ENCODE measurements at places on chromosomes 1 and 21.

GRCh38 chr1:101924700-101925099 is 72.0 kb downstream of the OLFM3 start:
- no peak for DNase-seq

- DNase-seq: no peak
Observed at GRCh38 chr21:33187276-33187675, 42.5 kb upstream of the IFNAR2 start.

DNA sequence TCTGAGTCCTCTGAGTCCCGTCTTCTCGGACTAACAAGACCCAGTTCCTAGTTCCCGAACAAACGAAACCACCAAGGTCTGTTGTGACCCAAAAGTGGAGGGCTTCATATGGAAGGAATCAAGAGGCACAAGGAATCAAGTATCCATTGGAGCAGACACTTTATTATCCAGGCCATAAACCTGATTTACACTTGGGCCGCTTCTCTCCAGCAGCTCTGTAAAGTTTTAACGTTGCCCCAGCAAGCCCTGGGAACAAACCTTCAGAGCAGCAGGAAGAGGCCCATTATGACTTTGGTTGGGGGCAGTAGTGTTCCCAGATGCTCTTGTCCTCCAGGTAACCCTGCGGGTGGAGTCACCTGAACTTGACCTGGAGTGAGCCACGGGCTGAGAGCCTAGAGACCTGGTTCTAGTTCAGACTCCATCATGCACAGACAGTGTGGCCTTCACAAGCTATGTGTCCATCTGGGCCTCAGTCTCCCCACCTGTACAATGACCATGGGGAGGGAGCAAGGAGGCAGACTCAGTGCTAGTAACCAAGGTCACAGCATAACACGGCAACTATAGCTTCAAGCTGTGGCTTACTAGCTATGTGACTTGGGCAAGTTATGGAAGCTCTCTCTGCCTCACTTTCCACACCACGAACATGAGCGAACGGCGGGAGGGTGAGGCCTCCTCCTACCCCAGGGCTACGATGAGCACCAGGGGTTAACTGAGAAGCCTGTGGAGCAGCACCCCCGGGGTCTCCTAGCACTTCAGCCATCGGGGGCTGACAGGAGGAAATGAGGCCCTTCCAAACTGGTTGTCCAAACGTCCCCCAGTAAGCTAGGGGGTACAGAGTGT is 95.7 kb downstream of the GLIS1 start:
- no peak for DNase-seq

- no peak for DNase-seq
Observed at GRCh38 chr1:1177452-1178206, 3.9 kb downstream of the TTLL10 start.

DNA sequence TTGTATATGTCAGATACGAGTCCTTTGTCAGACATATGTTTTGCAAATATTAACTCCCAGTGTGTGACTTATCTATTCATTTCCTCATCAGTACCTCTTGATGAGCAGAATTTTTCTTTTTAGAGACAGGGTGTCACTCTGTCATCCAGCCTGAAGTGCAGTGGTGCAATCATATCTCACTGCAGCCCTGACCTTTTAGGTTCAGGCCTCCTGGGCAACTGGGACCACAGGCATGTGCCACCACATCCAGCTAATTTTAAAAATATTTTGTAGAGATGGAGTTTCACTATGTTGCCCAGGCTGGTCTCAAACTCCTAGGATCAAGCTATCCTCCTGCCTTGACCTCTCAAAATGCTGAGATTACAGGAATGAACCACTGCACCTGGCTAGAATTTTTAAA is 93.0 kb downstream of the HLCS start:
- DNase-seq: no peak

DNA sequence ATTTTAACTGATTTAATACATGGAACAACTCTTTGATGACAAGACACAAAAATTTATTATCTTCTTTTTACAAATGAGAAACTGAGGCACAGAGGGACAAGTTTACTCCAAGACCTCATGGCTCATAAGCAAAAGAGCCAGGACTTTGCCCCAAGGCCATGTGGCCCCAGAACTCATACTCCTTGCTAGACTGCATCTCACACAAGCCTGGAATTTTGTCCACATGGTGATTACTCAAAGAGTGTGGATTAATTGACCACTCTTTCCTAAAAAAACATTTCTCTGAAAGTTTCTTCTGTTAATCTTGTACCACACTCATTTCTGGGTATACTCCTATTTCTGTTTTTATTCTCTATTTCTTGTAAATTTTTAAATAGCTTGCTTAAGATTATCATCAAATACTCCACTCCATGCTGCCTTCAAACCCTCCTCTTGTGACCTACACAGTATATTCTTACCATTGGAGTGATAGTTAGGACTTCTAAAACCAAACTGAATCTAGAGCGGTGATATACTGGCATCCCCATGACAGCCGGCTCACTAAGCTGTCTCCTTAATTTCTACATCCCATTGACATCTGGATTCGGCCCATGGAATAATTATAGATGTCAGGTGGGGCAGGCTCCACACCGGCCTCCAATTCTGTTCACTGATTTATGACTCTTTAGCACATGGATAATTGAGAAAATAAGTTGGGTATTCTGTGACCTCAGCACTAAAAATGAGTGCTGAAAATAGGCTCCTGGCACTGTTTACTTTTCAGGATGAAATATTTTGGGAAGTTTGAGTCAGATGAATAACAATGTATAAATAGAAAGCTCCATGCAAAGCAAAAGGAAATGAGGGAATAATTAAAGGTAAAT is 16.1 kb downstream of the RGS4 start:
- no peak for DNase-seq

DNA sequence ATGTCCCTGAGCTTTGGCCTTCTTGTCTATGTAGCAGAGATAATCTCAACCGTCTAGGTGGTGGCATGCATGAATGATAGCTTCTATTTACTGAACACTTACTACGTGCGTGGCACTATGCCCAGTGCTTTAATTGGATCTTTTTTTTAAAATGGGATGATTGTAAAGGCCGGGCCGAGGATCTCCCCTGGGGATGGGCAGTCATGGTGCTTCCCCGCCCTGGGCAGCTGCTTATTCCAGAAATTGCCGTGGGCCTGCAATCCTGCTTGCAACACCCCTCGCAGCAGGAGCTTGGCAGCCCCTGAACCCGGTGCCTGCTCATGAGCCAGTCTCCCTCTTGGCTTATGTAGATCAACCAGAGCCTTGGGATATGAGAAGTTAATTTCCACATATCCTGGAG is 360.7 kb downstream of the CAMTA1 start:
- DNase-seq: no peak

GRCh38 chr1:207308451-207309190 is 12.9 kb upstream of the CD55 start:
- DNase-seq: no peak

DNA sequence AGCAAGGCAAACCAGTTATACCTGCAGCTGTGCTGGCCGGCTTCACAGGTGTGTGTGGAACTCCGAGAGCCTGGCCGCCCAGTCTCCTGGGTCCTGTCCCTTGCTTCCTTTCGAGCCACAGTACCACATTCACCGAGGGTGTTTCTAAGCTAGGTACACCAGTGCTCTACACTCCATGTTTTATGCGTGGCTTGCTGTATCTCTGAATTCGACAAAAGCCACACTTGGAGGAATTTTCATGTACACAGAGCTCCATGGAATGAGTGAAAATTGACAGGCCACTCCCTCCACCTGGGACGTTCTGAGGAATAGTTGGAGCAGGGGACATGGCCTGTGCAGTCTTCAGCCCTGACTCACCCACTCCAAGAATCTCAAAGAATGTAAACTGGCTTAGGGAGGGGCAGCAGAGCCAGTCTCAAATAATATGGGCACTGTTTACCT is 14.0 kb downstream of the ETS2 start:
- DNase-seq: no peak

DNA sequence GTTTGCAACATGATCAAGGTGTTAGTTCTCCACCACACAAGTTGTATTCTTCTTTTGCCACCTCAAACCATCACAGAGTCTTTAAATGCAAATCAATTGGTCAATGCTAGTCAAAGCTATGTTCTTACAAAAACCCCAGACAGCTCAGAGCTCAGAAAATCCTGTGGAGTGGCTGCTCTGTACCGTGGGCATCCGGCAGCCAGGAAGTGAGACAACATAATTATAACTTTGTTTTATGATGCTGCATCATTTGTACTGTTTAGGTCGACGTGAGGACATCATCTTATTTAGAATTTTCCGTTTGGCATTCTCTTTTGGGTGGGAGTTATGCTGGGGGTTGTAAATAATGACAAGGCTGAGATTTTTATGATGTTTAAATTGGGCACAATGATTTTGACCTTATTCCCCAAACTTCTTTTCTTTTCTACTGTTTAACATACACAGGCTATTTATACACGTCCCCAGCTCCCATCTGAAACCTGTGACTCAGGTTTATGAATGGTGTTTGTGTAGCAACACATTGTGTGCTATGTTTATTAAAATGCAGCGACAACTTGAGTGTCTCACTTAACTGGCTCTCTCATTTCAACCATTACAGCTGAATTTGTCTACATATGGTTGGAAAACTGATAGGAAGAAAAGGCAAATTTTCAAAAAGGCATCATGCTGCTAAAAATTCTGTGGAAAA is 124.0 kb downstream of the CNIH3 start:
- no peak for DNase-seq

- no peak for DNase-seq
Observed at GRCh38 chr1:39698568-39698967, 7.3 kb upstream of the HPCAL4 start.

DNA sequence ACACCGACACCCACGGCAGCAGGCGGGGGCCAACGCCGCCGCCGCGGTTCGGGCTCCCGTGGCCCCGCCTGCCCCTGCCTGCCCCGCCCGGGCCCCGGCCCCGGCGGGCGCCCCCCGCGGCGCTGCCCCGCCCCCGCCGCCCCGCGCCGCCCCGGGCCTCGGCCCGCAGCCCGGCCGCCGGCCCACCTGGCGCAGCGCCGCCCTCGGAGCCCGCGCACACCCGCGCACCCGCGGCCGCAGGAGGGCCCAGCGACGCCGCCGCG is at the start of gene WNT3A:
TSS of gene WNT3A (plus strand) at position 213 of the 263 bp plus-strand sequence. CDS start 131 bp downstream, outside the sequence.
- no peak for DNase-seq

DNA sequence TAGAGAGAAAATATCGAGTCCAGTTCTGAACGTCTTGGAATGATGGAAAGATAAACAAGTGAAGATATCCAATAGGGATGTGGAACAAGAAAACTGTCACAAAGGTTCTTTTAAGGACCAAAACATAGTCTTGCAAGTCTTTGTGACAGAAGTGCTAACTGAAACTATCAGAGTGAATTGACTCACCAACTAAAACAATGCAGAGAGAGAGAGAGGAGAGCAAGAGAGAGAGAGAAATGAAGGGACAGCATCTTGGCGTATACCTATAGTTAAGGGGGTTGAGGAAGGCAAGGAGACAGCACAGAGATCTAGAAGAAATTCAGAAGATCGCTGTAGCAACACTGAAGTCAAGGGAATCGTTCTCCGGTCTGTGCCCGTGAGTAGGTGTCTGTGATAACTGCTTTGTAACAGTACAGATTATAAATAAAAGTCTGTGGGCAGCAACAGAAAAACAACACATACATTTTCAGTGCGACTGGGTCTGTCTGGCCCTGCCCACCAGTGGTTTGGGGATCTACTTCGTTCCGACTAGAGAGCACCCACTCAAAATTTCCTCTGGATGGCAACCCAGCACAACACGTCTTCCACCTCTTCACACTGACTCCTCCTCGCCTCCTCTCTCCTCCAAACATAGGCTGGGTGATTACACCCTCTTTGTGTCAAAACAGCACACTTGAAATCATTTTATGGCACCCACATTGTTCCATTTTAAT is 4.8 kb upstream of the COA6 start:
- no peak for DNase-seq

DNA sequence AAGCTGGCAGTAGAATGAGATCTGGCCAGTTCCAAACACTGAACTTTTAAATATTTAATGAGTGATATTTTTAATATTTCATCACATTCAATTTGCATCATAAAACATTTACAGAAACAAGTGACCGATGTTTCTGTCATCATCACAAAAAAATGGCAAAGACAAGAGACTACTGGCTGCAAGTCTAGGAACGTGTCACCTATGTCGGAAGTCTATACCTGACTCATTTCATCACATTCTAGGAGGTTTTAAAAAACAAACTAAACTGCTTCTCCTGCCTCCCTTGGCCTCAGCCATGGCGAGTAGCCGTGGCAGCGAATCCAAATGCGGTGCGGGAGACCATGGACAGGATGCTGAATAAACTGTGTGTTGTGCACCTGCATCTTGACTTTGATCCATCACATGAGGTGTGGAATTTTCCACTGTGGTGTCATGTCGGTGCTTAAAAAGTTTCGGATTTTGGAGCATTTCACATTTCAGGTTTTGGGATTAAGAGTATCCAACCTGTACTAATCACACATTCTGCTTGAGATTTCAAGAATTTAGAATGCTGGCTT is 43.1 kb downstream of the CLSTN1 start:
- no peak for DNase-seq

DNA sequence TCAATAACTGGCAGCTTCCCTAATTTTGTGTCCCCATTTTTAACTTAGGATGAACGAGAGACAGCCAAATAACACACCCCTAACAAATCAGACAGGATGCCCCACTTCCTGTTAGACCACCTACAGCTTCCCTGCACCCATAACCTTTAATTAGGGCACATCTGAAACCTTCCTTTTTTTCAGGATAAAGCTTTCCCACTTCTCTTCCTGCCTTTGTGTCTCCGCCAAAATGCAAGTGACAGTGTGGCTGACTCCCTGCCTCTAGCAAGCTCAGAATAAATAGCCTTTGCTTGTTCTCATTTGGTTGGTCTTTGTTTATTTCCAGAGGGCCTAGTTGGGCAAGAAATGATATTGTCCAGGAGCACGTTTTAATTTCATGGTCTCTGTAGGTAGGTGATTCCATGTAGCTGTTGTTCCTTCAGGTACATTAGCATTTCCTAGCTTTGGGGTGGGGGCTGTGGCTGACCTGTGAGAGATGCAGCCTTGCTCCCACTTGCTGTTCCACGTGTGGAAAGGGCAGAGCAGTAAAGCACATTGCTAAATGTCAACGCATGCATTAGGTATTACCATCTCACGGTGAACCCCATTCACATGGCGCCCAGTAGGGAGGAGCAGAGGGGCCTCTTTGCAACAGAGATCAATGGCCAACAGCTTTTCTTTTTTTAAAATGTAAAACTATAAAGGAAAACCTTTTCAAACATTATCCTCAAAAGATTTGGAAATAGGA is 154.9 kb downstream of the ST6GALNAC3 start:
- no peak for DNase-seq

DNA sequence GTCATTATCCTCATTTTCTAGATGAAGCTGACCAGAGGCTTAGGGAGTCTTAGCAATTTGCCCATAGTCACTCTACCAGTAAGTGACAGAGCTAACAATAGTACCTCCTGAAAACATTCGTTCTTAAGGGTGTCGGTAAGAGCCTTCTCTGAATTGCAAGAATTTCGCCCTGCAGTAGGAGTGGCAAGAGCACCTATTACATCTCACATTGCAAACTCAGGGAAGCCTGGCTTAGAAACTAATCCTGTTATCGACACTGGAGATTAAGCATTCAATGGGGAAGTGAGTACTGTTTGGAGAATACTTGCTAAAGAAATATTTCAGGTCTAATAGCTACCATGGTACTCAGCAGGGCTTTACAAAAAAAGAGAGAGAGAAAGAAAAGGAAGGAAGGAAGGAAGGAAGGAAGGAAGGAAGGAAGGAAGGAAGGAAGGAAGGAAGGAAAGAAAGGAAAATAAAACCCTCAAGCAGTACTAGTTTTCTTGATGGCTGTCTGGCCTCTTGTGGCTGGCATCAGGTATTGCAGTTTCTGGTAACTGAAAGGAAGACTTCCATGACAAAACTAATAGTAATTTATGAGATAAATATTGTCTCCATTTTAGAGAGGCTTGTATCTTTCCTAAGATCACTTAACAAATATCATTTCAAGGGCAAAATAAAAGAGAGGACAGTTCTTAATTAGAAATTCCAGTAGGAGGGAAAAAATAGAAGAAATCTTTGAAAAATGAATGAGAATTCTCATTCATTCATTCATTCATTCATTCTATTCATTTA is 10.4 kb downstream of the C1orf226 start:
- DNase-seq: no peak

All from NCI-H2081 treated with DMSO at 0.1 percent for 48 hours (cell line).